ENCODE measurements at places on chromosomes 16 and 17.

GRCh38 chr16:1271380-1271723 is 15.5 kb downstream of the TPSD1 start:
- DNase-seq = no peak

GRCh38 chr17:4585638-4585994 is 1.3 kb downstream of the SMTNL2 start:
- DNase-seq = no peak

- no peak for DNase-seq
These were observed 91.8 kb downstream of the SMG6 start for GRCh38 chr17:2211661-2212399.

DNA sequence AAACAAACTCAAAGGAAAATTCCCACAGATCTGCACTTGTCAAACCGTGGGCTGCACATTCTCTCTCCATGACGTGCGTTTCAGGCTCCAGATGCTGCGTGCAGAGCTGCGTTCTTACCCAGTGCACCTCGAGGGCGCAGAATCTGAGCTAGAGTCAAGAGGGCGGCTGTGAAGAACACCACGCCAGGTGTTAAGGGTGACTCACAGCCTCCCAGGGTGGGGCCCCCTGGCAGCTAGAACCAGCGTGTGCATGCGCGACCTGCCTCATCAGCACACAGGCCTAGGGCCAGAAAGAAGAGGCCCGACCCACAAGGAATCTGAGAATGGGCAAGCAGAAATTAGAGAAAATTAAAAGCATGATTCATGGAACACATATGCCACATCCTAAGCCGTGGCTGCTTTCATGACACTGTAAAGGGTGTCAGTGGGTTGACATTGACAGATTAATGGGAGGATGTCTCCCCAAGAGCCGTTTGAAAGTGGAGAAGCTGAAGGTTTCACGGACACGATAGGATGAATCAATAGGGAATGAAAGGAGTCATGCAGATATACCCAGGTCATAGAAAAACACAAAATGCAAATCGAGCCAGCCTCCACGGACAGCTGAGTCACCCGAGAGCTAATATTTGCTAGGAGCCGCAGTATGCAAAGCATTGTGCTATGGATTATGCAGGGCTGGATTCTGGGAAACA is 29.0 kb downstream of the MARCHF10 start:
- no peak for DNase-seq

- no peak for DNase-seq
These were observed 9.8 kb downstream of the PGS1 start for GRCh38 chr17:78387977-78388941.

- DNase-seq = peak; percentile 54
These were observed 1.0 kb downstream of the ZNRF1 start for GRCh38 chr16:74999609-75000480.

GRCh38 chr16:50692999-50693781 is at the start of gene NOD2:
Gene NOD2, plus strand, starts transcription at chr16:50693606. Its CDS starts 5,890 bp downstream, at chr16:50699496.
- DNase-seq = peak; percentile 89

DNA sequence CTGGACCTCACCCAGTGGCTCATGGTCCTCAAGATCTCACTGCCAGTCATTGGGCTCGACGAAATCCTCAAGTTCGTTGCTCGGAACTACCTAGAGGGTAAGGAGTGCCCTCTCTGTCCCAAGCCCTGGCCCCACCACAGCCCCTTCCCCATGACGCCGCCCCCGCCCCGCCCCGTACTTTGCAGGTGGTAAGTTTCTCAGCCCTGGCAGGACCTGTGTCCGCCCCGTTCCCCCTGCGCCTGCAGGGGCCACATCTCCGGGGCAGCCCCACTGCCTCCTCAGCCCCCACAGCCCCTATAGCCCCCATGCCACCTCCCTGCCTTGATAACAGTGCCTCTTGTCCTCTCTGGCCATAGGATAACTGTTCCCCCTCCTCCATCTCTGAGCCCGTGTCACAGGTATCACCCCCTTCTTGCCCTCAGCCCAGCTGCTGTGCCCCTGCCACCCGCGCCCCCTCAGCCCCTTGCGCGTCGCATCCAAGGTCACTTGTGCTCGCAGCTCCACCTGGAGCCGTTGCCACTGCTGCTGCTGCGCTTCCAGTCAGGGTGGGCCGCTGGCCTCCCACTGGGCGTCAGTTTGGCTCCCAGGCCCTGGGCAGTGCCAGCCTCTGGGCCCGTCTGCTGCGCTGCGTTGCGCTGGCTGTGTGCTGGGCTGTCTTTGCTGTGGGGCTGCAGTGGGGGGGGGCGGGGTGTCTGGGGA is 21.5 kb downstream of the RABEP2 start:
- no peak for DNase-seq

DNA sequence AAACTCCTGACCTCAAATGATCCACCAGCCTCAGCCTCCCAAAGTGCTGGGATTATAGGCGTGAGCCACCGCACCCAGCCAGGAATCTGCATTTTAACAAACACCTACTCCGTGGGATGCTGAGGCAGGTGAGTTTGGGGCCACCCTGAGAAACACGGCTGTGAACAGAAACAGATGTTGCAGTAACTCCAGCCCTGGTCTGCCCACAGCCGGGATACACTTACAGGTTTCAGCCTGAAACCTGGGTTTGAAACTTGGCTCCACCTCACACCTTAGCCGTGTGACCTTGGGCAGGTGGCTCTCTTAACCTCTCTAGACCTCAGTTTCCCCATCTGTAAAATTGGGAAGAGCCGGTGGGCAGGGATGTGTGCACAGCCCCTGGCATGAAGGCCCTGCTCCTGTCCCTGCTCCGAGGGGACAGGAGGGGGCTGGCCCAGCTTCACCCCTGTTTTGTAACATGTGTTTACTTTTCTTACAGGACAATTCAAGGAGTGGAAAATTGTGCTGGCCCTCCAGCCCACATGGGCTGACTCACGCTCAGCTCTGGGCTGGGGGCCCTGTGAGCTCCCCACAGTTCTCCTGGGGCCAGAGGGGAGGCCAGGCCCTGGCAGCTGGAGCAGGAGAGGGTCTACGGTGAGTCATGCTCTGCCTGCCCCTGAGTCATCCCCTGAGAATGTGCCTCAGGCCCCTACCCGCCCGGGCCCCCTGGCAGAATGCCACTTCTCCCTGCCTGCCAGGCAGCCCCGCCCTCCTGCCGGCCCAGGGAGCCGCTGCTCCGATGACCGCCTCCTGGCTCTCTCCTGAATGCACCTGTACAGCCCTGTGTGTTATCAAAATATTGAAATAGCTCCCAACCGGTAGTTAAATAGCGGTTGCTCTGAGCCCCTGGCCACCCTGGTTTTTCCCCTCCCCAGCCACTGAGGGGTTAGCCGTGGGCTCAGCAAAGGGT is 7.7 kb upstream of the PPL start:
- peak; percentile 64 for DNase-seq

DNA sequence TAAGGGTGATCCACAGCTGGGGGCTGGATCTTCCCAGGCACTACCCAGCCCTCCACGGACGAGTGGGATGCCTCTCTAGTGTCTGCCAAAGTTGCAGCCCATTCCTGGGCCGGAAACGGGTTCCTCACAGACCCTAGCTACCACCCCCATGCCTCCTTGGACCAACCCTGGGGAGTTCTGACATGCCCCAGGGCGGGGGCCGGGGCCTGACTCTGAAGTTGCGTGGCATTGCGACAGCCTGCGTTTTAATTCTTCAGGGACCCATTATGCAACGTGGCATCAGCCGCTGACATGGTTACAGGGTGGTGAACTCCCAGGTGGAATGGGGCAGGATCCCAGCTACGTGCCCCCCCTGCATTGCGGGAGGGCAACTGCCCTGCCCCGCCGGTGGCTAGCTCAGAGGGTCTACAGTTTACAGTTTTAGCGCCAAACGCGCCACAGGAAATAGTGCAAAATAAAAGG is 2.7 kb downstream of the CBX4 start:
- no peak for DNase-seq

- no peak for DNase-seq
These were observed 39.4 kb upstream of the DHX8 start for GRCh38 chr17:43444223-43445008.

- no peak for DNase-seq
These were observed 31.9 kb downstream of the RANBP10 start for GRCh38 chr16:67774457-67774853.

DNA sequence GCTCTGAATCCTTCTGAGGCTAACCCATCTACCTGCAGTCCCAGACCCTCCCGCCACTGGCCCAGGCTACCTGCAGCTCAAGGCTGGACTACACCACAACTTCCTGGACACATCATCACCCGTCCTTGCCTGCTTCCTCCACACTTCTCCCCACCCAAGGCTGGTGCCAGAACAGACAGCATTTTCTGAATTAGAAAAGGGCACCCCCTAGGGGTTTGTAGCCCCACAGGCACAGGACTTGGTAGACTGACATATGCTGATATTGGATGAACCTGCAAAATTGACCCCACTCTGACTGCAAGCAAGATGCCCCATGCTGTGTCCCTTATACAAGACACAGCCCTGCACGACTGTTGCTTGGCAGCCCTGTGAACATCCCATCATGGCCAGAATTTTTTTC is 271.5 kb upstream of the C16orf82 start:
- no peak for DNase-seq

DNA sequence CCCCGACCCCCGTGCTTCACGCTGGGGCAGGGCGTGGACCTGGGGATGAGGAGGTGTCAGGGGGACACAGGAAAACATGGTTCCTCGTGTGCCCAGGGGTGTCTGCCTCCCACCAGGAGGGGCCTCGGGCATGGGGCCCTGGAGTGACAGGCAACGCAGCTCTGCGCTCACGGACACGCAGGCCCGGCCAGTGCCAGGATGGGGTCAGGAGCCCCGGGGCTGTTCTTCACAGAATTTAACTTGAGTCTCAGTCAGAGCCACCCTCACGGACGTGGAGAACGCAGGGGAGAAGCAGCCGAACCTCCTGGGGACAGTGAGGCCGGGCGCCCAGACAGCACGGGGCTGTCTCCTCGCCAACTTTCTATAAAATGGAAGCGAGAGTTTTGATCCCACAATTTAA is 16.7 kb downstream of the UNKL start:
- no peak for DNase-seq
